GM03348 (cell line): ENCODE measurements at places on chromosomes 12 and 14.

GRCh38 chr14:86708846-86709339 is 1178.9 kb downstream of the FLRT2 start:
- DNase-seq, result no peak

DNA sequence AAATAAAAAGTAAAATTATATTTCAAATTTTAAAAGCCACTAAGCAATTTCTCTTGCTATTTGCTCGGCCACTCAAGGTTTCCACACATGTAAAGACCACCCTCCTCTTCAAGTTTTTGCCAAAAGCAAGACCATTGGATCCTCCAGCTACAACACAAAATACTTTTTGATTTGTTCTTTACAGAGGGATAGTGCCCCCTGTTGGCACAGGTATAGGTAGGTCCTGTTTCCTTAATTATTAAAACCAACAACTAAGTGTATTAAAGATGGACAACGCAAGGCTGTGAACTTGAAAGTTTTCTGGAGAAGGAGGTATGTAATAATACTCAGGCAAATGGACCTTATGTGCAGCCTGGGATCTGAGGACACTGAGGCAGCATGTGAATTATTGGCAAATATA is 23.8 kb downstream of the ATP6V1D start:
- no peak for DNase-seq

GRCh38 chr14:100438678-100439592 is 115.8 kb downstream of the SLC25A47 start:
- peak; percentile 79 for DNase-seq

GRCh38 chr12:104740668-104741067 is 217.4 kb downstream of the SLC41A2 start:
- no peak for DNase-seq

GRCh38 chr12:91249518-91250272 is 67.1 kb upstream of the DCN start:
- DNase-seq, result peak; percentile 33

DNA sequence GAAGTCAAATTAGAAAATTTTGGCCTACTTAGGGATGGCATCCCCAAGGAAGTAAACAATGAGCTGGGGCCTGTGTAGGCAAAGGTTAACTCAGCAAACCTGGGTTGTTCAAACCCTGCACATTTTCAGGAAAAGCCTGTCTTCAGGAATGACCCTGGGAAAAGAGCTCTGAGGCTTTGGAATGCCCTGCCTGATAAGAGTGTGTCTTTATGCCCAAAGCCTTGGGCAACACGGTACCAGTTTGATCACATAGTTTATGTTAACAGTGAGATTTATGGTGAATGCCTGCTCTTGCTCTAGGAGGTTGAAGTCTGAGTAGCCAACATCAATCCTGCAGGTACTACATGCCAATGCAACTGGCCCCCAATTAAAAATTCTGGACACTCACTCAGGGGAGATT is 28.2 kb upstream of the STAB2 start:
- no peak for DNase-seq

- peak; percentile 39 for DNase-seq
These were observed 60.9 kb downstream of the ELK3 start for GRCh38 chr12:96255077-96255476.

DNA sequence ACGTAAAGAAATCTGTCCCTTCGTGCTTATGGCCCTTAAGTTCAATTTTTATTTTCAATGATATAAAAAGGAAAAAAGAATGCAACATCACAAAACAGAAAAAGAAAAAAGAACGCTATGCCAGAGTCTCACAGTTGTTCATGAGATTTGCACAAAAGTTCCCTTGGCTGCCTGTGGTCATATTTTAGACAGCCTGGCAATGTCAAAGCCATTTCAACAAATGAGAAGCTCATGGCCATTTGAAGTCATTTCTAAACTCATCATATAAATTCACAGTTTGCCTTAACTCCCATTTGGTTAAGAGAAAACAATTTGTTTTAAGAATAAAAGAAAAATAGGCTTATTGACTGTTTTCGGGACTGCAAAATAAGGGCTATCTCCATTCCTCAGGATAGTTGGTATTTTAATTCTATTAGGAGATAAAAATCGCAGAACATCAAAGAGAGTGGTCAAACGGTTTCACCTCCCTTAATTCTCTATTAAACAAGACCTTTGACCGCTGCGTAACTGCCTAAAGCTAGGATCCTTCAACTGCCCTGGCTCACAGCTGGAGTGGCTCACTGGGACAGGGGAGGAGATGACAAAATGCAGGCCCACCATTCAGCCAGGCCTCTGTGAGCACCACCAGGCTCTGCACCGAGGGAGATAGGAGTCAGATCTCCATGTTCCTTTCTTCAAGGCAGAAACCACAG is 119.2 kb upstream of the DAAM1 start:
- DNase-seq, result no peak

- DNase-seq, result no peak
These were observed 9.9 kb downstream of the GLI1 start for GRCh38 chr12:57469296-57470164.

DNA sequence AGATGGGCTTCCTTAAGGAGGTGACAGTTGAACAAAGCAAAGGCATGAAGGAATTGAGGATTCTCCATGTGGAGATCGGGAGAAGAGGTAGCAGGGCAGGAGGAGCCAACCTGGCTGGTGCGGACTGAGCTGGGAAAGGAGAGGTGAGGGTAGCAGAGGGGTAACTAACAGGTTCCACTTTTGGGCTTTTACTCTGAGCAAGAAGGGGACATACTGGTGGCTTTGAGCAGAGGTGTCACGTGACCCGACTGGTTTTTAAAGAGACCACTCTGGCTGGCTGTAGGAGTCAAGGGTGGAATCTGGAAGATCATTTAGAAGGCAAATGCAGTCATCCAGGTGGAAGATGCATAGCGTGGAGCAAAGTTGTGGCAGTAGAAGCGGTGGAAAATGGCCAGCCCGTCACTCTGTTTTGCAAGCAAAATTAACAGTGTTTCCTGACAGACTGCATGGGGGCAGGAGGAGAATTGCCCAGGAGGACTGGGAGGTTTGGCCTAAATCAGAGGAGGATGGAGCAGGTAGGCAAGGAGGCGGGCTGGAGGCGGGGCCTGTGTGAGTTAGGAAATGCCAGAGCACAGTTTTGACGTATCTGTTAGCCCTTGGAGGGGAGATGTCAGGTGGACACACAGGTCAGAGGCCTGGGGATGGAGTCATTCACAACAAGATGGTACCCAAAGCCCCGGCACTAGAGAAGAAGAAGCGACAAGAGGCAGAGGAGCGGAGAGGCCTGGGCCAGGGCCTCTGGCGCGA is 156.3 kb upstream of the FKBP4 start:
- DNase-seq, result no peak

GRCh38 chr12:26471560-26471959 is 276.2 kb downstream of the SSPN start:
- DNase-seq, result peak; percentile 52

- DNase-seq, result peak; percentile 61
These were observed 266.5 kb downstream of the PAWR start for GRCh38 chr12:79424109-79424721.

- peak; percentile 49 for DNase-seq
These were observed 405.8 kb downstream of the MED13L start for GRCh38 chr12:115871714-115872113.

- DNase-seq, result peak; percentile 50
These were observed 10.5 kb upstream of the NR2C1 start for GRCh38 chr12:95083938-95084337.

DNA sequence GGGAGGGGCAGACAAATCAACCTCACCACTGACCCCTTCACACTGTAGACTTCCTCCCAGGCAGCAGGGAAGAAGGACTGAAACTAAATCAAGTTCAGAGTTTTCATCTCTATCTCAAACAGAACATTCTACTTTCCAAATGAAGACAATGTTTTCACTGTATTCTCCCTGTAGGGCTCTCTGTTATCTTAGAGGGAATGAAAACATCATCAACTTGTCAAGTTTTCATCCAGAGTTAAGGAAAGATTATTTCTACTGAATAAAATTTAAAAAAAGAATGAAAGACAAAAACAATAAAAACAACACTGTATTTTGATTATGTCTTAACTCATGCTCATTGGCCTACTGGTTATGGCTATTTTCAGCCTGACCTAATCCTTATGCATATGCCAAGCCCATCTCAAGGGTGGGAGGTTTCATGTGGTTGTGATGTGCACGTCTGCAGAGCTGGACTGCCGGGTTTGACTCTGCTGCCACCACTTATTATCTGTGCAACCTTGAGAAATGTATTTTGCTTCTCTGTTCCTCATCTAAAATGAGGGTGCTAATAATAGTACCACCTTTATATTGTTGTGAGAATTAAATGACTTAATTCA is 152.0 kb upstream of the AVPR1A start:
- DNase-seq, result no peak

GRCh38 chr14:99530407-99531155 is 49.4 kb downstream of the CCNK start:
- DNase-seq, result no peak

GRCh38 chr12:49901986-49902385 is 1.7 kb downstream of the FAIM2 start:
- DNase-seq, result no peak

DNA sequence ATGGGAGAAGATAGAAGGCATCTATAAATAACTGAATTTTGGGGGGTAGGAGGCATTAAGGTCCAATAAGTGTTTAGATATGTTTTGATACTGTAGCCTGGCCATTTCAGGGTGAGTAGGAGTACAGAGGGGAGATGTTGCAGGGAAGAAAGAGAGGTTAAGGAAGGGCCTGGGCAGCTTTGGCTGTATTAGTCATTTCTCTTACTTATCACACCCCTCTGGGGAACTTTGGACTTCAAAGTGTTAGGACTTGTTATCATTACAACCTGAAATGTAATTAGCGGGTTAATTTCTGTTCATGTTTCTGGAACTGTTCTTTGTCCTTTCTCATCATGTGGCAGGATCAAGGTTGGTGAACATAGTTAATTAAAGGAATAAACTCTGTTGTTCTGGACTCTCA is 40.3 kb downstream of the SUSD6 start:
- DNase-seq, result no peak

DNA sequence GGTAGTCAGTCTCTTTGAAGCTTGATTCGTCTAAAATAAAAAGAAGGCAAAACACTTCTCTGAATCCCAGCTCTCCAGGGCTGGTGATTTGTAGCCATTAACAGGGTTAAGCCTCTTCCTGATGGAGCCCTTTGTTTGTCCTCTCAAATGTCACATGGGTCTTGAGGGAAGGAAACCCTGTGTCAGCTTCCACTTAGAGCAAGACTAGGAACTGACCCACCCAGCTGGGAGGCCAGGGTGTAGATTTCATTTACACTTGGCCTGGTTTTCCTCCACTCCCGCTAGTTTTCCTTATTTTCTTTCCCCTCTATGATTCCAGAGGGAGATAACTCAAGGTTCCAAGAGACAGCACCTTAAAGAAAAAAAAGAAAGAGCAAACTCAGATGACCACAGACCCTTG is 230.5 kb upstream of the EGLN3 start:
- DNase-seq, result no peak

GRCh38 chr12:105444653-105445102 is 114.2 kb downstream of the C12orf75 start:
- no peak for DNase-seq

- DNase-seq, result no peak
These were observed 95.4 kb upstream of the HIF1A start for GRCh38 chr14:61599942-61600341.

DNA sequence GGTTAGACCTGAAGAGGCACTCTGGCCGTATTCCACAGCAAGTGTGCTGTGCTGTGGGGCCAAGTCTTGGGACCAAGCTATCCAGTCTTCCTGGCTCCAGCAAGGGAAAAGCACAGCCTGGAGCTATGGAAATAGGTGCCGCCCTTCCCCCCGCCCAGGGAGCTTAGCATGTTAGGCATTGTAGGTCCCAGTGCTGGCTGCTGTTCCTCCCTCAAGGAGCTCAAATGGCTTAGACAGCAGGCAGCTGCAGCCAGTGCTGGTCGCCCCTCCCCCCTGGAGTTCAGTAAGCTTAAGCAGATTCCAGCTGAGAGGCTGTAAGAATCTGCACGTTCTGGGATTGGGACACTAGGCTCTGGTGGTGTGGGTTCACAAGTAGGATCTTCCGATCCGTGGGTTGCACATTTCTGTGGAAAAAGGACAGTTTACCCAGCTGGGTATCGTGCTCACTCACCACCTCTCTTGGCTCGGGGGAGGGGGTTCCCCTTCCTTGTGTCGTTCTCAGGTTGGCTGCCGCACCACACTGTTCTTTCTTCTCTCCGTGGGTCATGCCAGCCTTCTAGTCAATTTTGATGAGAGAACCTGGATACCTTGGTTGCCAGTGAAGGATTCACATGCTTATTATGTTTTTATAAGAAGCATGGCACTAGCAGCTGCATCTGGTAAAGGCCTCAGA is 127.3 kb downstream of the CNTN1 start:
- no peak for DNase-seq

- no peak for DNase-seq
These were observed 1507.6 kb upstream of the SEL1L start for GRCh38 chr14:83041224-83041623.

DNA sequence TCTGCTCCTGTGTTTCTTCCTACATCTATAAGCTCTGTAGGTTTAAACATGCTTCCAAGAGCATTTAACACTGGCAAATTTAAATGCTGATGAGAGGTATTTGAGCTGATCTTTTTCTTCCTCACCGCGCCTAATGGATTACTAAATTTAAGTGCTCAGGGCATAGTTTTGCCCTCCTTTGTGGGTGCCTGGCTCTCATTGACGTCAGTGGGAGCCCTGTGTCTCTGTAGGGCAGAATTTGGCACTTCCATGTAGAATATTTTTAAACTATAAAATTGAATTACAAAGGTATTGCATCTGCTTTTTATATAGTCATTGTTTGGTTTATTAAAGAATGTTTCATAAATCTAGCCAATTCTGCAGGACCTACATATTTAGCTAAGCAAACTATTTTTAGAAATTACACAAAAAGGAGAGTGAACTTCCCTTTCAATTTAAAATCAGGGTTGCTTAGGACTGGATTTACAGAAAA is 444.8 kb downstream of the AEBP2 start:
- no peak for DNase-seq

- no peak for DNase-seq
These were observed 326.7 kb downstream of the SLC6A15 start for GRCh38 chr12:84585776-84586395.

DNA sequence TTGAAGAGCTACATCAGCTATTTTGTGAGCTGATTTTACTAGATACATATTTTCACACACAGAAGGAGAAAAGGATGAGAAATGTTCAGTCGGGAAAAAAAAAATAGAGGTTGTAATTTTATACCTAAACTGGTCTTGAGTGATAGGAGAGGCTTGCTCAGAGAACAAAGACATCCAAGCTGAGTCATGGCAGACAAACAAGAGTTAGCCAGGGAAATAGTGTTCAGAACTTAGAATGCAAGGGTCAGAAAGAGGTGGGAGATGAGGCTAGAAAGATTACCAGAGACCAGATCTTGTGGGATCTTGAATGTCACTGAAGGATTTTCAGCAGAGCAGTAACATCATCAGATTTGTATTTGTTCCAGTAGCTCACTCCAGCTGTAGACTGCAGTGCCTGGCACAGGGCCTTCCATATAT is 121.9 kb upstream of the ATF1 start:
- DNase-seq, result peak; percentile 29

- DNase-seq, result no peak
These were observed 193.5 kb upstream of the EEA1 start for GRCh38 chr12:93122569-93123091.

- no peak for DNase-seq
These were observed 17.6 kb downstream of the AVIL start for GRCh38 chr12:57800965-57801364.

- DNase-seq, result peak; percentile 4
These were observed 612 bp downstream of the WBP11 start for GRCh38 chr12:14802721-14803010.

- DNase-seq, result no peak
These were observed 159.3 kb downstream of the DACT1 start for GRCh38 chr14:58797010-58797429.
